ENCODE measurements at places on chromosomes 2 and 18.

GRCh38 chr2:648476-649424, 28.5 kb downstream of the TMEM18 start:
- no peak for DNase-seq

DNA sequence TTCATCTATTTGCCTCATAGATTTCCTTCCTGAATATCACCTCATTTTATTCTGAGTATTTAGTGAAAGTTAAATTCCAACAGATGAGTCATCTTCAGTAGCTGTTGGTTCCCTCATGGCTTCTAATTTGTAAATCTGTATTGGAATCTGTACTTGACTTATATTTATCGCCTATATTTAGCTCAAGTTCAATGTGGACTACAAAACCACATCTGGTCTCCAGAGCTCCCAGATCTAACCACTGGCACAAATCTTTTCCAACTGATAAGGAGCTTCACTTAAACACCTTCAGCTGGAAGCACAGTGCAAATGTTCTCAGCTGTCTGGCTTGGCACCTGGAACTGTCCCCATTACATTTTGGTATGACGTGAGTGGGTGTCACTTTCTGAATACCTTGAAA, 82.8 kb upstream of the DSEL start:
- no peak for DNase-seq

- no peak for DNase-seq
Measured at GRCh38 chr18:39958876-39959275, 1996.2 kb upstream of the PIK3C3 start.

- DNase-seq: no peak
Measured at GRCh38 chr18:58671632-58672564, 633 bp downstream of the MALT1 start.

GRCh38 chr2:166031054-166031453, 77.5 kb upstream of the TTC21B start:
- DNase-seq: no peak

GRCh38 chr2:233799087-233799665, 21.0 kb downstream of the MROH2A start:
- DNase-seq: no peak

- DNase-seq: no peak
Measured at GRCh38 chr2:53633441-53633840, 134.2 kb upstream of the CHAC2 start.

All from AG09309 (cell line).